Nephron progenitor cell (in vitro differentiated cells): ENCODE measurements at places on chromosomes 5 and 9.

GRCh38 chr5:112742424-112742823, 4.7 kb downstream of the APC start:
- no peak for DNase-seq

- no peak for DNase-seq
Measured at GRCh38 chr5:180643191-180643851, 6.1 kb downstream of the FLT4 start.

- DNase-seq = no peak
Measured at GRCh38 chr5:60611099-60611740, 88.7 kb downstream of the DEPDC1B start.

DNA sequence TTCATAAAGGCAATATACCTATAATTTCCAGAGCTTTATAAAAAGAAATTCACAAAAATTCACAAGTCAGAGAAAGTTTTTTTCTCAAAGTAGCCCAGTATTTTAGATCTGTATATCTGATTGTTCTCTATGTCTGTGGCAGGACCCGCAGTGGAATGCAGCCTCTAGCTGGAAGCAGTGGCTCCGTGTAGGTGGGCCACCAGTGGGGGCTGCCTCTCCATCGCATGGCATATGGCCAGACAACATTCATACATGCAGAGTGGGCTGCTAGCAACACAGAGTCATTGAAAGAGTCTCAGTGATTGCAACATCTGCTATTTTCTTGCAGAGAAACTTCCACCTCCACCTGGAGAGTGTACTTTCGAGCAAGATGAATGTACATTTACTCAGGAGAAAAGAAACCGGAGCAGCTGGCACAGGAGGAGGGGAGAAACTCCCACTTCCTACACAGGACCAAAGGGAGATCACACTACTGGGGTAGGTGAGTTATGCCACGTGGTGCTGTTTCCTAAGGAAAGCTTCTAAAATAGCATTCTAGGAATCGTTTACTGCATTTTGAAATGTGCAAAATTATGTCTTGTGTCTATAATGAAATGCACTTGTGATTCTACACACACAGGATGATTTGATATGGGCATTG, 88.5 kb upstream of the SMC5 start:
- DNase-seq = peak; percentile 4

DNA sequence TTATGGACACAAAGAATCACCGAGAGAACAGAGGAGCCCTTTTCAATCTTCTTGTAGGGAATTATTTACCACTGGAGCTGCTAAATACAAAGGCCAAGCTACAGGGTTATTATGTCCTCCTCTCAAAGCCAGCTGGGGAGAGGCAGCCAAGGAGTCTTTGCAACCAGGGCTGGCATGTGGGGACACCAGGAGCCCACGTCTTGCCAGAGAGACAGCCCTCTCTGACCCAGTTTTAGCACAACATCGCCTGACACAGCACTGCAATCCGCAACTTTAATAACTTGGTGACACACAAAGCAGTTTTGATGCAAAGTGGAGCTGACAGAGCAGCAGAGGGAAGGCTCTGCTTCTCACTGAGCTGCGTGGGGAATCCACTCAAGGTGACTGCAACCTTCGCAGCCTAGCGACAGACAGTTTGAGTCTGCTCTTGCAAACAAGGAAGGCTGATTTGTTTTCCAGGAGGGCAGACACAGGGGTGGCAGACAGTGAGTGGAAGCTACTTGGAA, 33.6 kb downstream of the TLR4 start:
- no peak for DNase-seq

DNA sequence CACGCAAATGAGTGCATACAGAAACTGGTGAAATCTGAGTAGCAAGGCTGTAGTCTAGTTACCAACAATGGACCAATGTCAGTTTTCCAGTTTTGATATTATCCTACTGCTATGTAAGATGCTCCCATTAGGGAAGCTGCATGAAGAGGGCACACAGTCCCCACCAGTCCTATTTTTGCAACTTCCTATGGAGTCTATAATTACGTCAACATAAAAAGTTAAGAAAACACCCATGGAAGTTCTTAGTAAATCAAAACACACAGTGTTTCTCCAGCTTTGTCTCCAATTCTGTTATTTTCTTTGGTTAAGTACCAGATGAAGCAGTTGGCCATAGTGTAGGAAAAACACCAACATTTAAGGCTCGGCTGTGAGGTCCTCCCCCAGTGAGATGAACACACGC, 58.7 kb downstream of the FAT2 start:
- DNase-seq = no peak

DNA sequence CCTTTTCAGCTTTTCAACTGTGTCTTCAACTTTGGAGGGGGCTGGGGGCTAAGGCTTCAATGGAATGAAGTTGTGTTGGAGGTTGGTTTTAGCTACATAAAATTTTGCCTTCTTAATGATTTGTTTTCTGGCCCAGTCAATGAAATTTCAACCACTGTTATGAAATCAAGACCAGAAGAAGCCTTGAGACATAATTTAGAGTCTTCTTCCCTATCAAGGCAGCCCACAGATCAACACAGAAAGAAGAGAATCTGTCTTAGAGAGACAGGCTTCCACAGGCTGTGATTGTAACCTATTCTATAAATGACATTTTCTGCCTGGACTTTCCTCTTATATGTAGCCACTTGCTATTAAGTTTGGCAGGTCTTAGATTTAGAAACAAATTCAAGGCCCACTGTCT, 46.5 kb upstream of the ZSWIM6 start:
- DNase-seq = no peak

DNA sequence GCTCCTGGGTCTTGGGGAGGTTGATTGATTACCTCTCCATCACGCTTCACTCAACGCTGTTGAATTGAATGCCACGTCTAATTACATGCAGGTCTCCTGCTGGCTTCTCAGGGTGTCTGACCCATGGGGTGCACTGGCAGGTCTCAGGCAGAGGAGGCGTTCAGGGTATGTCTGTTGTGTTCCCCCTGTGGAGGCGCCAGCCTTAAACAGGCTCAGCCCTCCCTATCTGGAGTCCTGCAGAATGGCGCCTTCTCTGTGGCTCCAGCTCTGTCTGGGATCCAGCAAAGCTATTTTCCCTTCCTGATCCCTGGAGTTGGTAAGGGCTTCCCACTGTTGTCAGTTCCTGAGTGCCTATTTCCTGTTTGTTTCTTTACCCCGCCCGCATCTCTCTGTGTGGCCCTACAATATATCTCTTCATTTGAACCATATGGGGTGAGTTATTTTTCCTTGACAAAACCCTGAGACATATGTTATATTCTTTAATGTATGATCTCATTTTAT, 150.0 kb downstream of the NTRK2 start:
- peak; percentile 45 for DNase-seq

DNA sequence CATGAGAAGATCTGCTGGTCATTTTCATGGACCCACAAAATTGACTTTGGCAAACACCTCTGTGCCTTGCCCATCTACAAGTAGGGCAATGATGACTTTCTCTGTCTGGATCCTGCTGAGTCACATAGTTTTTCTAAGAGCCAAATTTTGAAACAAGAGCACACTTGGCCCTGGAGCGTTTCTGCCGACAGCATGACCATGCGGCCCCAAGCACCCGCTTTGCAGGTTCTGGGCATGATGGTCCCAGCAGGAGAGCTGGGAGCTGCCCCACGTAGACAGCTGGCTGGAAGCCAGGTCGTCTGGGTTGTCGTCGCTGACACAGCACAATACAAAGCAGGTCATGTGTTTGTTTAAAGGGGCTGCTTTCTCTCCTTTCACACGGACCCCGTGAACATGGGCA, 159.8 kb downstream of the SYK start:
- DNase-seq = no peak

DNA sequence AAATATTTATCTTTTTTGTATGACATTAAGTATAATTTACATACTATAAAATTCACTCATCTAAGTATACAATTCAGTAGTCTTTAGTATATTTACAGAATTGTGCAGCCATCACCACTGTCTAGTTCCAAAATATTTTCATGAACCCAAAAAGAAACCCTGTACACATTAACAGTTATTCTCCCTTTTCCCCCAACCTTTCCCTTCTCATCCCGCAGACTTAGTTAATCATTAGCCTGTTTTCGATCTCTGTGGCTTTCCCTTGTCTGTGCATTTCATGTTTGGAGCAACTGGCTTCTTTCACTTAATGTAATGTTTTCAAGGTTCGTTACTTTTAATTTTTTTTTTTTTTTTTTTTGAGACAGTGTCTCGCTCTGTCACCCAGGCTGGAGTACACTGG, 37.5 kb downstream of the MTREX start:
- no peak for DNase-seq

DNA sequence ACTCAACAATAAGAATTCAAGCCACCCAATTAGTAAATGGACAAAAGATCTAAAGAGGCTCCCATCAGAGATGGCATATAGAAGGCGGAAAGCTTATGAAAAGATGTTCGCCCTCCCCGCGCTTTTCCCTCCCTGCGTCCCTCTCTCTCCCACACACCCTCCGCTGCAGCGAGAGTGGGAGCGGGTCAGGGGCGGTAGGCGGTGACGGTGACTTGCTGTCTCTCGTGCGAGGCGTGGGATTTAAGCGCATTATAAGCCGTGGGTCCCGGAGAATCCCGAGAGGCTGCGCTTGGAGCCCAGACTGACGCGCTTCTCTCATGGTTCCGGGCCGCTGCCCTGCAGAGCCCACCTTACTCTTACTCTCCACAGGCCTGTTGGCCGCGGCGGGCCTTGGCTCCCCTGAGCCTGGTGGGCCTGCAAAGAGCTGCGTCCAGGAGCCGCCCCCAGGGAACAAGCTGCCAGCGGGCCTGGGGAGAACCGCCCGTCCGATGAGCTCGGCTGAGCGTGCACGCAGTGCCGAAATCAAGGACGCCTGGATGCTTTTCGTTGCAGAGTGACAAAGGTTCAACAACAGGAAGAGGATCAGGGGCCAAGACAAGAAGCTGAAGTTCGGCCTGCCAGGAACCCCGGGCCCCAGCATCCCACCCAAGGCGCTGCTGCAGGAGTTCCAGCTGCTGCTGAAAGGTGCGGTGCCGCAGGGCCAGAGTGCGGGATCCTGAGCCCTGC, 42.6 kb upstream of the BICD2 start:
- no peak for DNase-seq

DNA sequence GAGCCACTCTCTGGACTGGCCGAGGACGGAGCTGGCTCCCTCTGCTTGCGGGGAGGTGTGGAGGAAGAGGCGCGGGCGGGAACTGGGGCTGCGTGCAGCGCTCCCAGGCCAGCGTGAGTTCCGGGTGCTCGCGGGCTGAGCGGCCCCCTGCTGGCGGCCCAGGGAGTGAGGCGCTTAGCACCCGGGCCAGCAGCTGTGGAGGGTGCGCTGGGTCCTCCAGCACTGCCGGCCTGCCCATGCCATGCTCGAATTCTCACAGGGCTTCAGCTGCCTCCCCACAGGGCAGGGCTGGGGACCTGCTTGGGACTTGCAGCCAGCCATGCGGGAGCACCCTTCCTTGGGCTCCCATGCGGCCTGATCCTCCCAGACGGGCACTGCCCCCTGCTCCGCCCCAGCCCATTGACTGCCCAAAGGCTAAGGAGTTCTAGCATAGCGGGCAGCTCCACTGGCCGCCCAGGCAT, 416.9 kb downstream of the MRPS30 start:
- DNase-seq = no peak

- peak; percentile 56 for DNase-seq
Measured at GRCh38 chr9:137429974-137430722, 7.0 kb downstream of the NOXA1 start.
